Endothelial cell of umbilical vein (primary cell): ENCODE measurements at places on chromosomes 3 and 15. TPM values are rescaled to one million over a fixed set of nuclear protein-coding genes. Genes with fewer than 3 reads are reported as not detected.
A peak's percentile ranks its signal among the peaks of the same experiment; 100 is the strongest.

Gene CLRN1
- total RNA-seq: not detected in 2 replicates

Gene DAZL
- not detected in 2 replicates for total RNA-seq

Gene ESYT3
- not detected in 2 replicates for total RNA-seq

Gene MTMR10
- 65.5 and 88.5 TPM in 2 replicates for total RNA-seq

Gene NMNAT3
- total RNA-seq: 0.12 and 0.60 TPM in 2 replicates

Gene SERPINI2
- total RNA-seq: not detected in 2 replicates

Gene KIF15
- total RNA-seq: 20.9 and 21.6 TPM in 2 replicates

Gene PARP14
- total RNA-seq: 32.4 and 41.5 TPM in 2 replicates

Gene LRRC34
- total RNA-seq: 2.4 and 2.5 TPM in 2 replicates

Gene HRG
- not detected in 2 replicates for total RNA-seq

Gene TRIM71
- total RNA-seq: not detected in 2 replicates

Gene RTP3
- not detected in 2 replicates for total RNA-seq

Gene NANOGP8
- not detected in 2 replicates for total RNA-seq

Gene ITIH4
- total RNA-seq: 0.60 and 2.4 TPM in 2 replicates

GRCh38 chr3:183281126-183281797, 28.2 kb downstream of the B3GNT5 start:
- no peaks in the 10 kb centered on the region for H3K36me3 ChIP-seq
- H3K27ac ChIP-seq: no peak overlapping the region
- H3K27me3 ChIP-seq: no peaks in the 10 kb centered on the region
- no peak for DNase-seq
- no peak overlapping the region for H3K4me3 ChIP-seq

DNA sequence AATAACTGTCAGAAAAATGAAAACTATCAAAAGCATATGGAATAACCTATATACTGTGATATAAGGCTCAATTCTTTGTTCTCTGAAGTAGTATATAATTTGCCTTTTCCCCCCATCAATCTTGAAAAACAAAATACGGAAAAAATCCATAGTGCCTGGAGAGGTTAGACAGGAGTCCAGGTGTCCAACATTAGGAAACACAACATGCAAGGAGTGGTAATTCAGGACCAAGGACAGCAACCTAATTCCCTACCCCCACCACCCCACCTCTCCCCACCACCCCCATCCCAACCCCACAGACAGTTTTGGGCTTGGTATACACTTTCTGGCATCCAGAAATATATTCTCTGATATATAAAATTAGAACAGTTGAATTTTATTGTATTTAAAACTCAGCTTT, 55.1 kb upstream of the SLC25A26 start:
- H3K4me3 ChIP-seq: no peak overlapping the region
- no peak for DNase-seq
- no peaks in the 10 kb centered on the region for H3K36me3 ChIP-seq
- H3K27ac ChIP-seq: no peak overlapping the region

GRCh38 chr3:187919544-187919943, 174.3 kb upstream of the BCL6 start:
- no peak for DNase-seq
- H3K36me3 ChIP-seq: no peaks in the 10 kb centered on the region
- H3K27me3 ChIP-seq: peaks cover 4% of the 10 kb centered on the region
- H3K27ac ChIP-seq: no peak overlapping the region

GRCh38 chr15:48584090-48584811, 61.3 kb downstream of the FBN1 start:
- no peaks in the 10 kb centered on the region for H3K27me3 ChIP-seq
- H3K36me3 ChIP-seq: no peaks in the 10 kb centered on the region
- DNase-seq: no peak
- H3K27ac ChIP-seq: no peak overlapping the region
- no peak overlapping the region for H3K4me3 ChIP-seq
- peaks cover 3% of the 10 kb centered on the region for H3K4me1 ChIP-seq

DNA sequence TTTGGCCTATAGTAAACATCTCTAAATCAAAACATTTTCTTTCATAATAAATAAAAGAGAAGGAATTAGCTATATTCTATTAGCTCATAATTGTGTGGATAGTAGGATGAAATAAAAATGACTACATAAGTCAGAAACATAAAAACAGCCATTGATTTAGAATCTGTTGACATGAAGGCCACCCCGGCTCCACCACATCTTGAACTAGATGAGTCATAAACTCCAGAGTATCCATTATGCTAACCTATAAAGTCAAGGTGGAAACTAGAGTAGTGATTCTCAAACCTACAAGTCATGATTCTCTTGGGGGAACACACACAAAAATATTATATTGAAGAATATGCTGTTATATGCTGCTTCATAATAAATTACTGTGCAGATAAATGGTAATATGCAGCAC, 831.0 kb downstream of the TUSC7 start:
- no peak overlapping the region for H3K27ac ChIP-seq
- no peak for DNase-seq
- no peaks in the 10 kb centered on the region for H3K4me1 ChIP-seq
- no peaks in the 10 kb centered on the region for H3K36me3 ChIP-seq

DNA sequence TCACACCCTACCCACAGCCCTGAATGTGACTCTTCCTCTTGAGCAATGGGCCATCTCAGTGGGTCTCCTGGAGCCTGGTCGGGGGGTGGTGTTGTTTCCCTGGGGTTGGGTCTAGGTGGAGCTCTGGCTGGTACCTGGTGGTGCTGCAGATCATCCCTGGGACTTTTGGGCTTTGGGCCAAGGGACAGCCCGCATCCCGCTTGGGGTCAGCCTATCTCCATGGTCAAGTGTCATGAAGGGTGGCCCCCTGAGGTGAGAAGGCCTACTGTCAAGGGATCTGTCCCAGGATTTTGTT, 202.0 kb downstream of the UBE3A start:
- no peaks in the 10 kb centered on the region for H3K4me1 ChIP-seq
- no peaks in the 10 kb centered on the region for H3K36me3 ChIP-seq
- no peaks in the 10 kb centered on the region for H3K27me3 ChIP-seq
- no peak overlapping the region for H3K4me3 ChIP-seq
- no peak overlapping the region for H3K27ac ChIP-seq

- no peak overlapping the region for H3K4me3 ChIP-seq
- H3K27ac ChIP-seq: no peak overlapping the region
- H3K36me3 ChIP-seq: no peaks in the 10 kb centered on the region
- H3K4me1 ChIP-seq: peaks cover 12% of the 10 kb centered on the region
- DNase-seq: no peak
Measured at GRCh38 chr3:184741798-184742675, 30.2 kb upstream of the MAGEF1 start.

GRCh38 chr3:98596541-98597500, 3.4 kb upstream of the CPOX start:
- H3K4me1 ChIP-seq: peaks cover 10% of the 10 kb centered on the region
- no peaks in the 10 kb centered on the region for H3K27me3 ChIP-seq
- peak; percentile 55 for DNase-seq

GRCh38 chr15:56972016-56972415, 53.6 kb downstream of the TCF12 start:
- no peak overlapping the region for H3K4me3 ChIP-seq
- H3K36me3 ChIP-seq: no peaks in the 10 kb centered on the region
- no peak for DNase-seq
- H3K27me3 ChIP-seq: no peaks in the 10 kb centered on the region

DNA sequence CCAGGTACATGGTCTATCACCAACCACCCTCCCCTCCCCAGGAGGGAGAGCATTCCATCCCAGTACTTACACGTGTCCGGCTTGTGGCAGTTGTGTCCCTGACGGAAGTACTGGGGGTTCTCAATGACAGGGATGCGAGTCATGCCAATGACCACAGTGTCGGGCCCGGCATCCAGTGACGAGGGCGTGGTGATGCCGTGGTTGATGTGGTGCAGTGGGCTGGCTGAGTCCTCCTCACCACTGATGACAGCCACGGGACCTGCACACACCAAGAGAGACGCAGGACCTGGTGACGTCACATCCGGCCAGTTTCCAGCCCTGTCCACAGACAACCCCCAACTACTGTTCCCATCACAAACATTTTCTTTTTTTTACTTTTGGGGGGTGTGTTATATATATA, 223.8 kb downstream of the NTRK3 start:
- no peak overlapping the region for H3K4me3 ChIP-seq
- H3K27ac ChIP-seq: no peak overlapping the region
- no peaks in the 10 kb centered on the region for H3K36me3 ChIP-seq
- DNase-seq: no peak
- H3K4me1 ChIP-seq: no peaks in the 10 kb centered on the region
- no peaks in the 10 kb centered on the region for H3K27me3 ChIP-seq

DNA sequence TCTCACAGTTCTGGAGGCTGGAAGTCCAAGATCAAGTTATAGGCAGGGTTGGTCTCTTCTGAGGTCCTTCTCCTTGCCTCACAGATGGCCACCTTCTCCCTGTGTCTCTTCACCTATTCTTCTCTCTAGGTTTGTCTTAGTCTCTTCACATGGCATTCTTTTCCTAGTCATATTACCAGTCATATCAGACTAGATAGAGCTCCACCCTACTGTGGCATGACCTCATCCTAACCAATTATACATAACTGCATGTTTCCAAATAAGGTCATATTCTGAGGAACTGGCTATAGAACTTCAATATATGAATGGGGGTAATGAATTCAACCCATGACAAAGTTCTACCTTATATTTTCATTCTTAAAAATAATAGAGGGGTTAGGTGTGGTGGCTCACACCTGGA, 196.4 kb upstream of the UBE3A start:
- no peak overlapping the region for H3K27ac ChIP-seq
- no peak for DNase-seq
- no peaks in the 10 kb centered on the region for H3K36me3 ChIP-seq
- no peak overlapping the region for H3K4me3 ChIP-seq
- no peaks in the 10 kb centered on the region for H3K4me1 ChIP-seq

GRCh38 chr3:48826451-48826850, 21.2 kb downstream of the PRKAR2A start:
- H3K4me3 ChIP-seq: no peak overlapping the region
- no peak for DNase-seq
- H3K36me3 ChIP-seq: no peaks in the 10 kb centered on the region

GRCh38 chr3:171200750-171201088, 174.2 kb upstream of the SLC2A2 start:
- H3K4me3 ChIP-seq: no peak overlapping the region
- peak overlapping the region; percentile 62 for H3K27ac ChIP-seq

GRCh38 chr3:88690287-88690686, 417.1 kb upstream of the EPHA3 start:
- no peak overlapping the region for H3K27ac ChIP-seq
- no peak for DNase-seq
- H3K36me3 ChIP-seq: no peaks in the 10 kb centered on the region
- no peak overlapping the region for H3K4me3 ChIP-seq

GRCh38 chr3:2023959-2024358, 74.7 kb upstream of the CNTN4 start:
- H3K27ac ChIP-seq: no peak overlapping the region
- no peaks in the 10 kb centered on the region for H3K36me3 ChIP-seq
- H3K4me3 ChIP-seq: no peak overlapping the region
- no peaks in the 10 kb centered on the region for H3K4me1 ChIP-seq
- H3K27me3 ChIP-seq: no peaks in the 10 kb centered on the region

- peaks cover 14% of the 10 kb centered on the region for H3K27me3 ChIP-seq
- no peaks in the 10 kb centered on the region for H3K4me1 ChIP-seq
- H3K36me3 ChIP-seq: no peaks in the 10 kb centered on the region
- no peak overlapping the region for H3K4me3 ChIP-seq
- H3K27ac ChIP-seq: no peak overlapping the region
- DNase-seq: no peak
Measured at GRCh38 chr3:184030536-184030935, 1.0 kb upstream of the HTR3D start.

GRCh38 chr15:41231422-41232226, 556 bp downstream of the CHP1 start:
- H3K27ac ChIP-seq: peak overlapping the region; percentile 71
- peak overlapping the region; percentile 87 for H3K4me3 ChIP-seq
- H3K4me1 ChIP-seq: peaks cover 15% of the 10 kb centered on the region
- H3K36me3 ChIP-seq: no peaks in the 10 kb centered on the region
- DNase-seq: peak; percentile 47

DNA sequence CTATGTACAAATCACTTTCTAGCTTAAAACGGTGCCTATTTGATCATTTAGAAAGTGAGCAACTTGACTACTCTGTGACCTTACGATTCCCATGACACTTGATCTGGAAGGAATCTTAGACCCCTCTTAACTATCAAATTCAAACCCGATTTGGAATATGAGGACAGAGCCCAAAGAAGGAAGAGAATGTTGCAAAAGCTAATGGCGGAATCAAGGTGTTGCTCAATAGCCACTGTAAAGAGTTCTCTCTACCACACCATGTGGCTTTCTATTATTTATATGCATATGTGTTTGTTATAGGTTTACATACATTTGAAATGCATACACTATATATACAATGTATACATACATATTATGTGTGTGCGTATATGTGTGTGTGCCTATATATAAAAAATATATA, 39.9 kb downstream of the PYDC2 start:
- no peak for DNase-seq
- H3K36me3 ChIP-seq: no peaks in the 10 kb centered on the region
